NCI-H1105 (cell line): ENCODE measurements at places on chromosomes 11 and 22.

DNA sequence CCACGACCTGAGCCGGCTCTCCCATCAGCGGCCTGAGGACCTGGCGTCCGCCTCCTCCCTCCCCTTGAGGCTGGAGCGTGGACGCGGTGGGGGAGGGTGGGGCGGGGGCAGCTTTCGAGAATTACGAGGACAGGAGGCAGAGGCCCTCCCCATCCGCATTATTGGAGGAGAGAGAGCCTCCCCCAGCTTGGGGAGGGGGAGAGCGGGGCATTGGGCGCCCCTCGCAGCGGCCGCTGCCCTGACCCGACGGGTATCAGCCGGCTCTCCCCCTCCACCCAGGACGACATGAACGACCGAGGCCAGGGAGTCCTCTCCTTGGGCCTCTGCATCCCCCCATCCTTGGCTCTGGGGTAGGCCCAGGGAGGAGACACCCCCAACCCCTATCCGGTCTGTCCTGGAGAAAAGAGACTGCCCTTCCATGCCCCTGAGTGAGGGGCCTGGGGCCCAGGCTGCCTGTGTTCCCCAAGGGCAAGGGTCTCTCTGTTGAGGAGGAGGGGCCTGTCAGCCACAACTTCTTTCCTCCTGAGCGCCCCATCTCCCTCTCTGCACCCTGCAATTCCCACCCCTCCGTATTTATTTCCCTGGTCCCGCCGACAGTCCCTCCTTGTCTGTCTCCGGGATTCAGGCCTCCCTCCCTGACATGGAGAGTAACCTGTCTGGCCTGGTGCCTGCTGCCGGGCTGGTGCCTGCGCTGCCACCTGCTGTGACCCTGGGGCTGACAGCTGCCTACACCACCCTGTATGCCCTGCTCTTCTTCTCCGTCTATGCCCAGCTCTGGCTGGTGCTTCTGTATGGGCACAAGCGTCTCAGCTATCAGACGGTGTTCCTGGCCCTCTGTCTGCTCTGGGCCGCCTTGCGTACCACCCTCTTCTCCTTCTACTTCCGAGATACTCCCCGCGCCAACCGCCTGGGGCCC, 495 bp downstream of the GPR137 start:
- peak; percentile 24 for DNase-seq

GRCh38 chr22:17955590-17956379, 68.6 kb downstream of the MICAL3 start:
- DNase-seq: no peak

- peak; percentile 57 for DNase-seq
Measured at GRCh38 chr22:33325232-33326004, 267.2 kb upstream of the SYN3 start.

GRCh38 chr11:112366777-112367176, 106.1 kb upstream of the PLET1 start:
- DNase-seq: no peak

DNA sequence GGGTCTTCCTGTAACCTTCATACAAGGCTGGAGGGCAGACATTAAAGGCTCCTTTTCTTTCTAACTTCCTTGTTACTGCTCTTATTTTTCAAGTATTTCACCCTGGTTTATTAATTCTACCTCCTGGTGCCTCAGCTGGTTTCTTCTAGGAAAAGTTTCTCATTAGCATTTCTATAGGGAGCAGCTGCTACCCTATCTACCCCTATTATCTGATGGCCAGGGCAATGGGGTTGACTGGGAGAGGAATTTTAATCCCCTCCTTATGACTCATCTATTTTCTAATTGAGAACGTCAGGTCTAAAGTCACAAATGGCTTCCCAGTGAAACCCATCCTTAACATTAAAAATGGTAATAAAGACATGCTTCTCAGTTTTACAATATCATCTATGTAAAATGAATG, 5.0 kb downstream of the MAP6 start:
- DNase-seq: no peak

DNA sequence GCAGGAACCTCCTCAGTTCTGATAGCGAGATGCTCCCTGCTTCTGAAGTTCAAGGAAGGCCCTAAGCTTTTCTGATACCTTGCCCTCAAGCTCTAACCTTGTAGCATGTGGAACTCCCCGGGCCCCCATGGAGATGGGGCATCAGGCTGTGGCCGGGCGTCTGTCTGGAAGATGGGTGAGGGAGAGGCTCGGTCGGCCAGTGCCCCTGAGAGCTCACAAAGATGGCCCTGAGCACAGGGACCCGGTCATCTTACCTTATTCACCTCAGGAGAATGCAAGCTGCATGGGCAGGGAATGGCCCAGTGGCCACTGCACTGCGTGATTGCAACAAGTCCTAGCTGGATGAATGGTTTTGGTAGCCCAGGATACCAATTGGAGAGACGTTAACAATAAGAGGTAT, 830.3 kb downstream of the TBC1D22A start:
- DNase-seq: no peak

- DNase-seq: no peak
Measured at GRCh38 chr11:124716591-124716990, 23.2 kb upstream of the NRGN start.

DNA sequence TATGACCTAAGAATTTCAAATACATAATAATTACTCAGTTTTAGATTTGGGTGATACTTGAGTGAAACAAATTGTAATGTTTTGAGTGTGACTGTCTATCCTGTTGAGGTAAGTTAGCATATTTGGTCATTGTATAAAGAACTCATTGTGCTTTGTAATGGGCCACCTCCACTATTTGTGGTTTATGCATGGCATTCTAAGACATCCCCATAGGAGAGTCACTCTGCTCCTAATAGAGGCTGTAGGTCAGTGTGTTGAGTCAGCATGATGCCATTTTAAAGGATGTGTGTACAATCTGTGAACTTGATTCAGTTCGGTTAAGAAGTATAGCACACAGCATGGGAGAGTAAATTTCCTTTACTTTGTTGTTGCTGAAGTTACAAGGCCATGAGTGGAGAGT, 1112.4 kb downstream of the JRKL start:
- no peak for DNase-seq

- DNase-seq: no peak
Measured at GRCh38 chr22:35377735-35378134, 3.2 kb upstream of the HMOX1 start.

DNA sequence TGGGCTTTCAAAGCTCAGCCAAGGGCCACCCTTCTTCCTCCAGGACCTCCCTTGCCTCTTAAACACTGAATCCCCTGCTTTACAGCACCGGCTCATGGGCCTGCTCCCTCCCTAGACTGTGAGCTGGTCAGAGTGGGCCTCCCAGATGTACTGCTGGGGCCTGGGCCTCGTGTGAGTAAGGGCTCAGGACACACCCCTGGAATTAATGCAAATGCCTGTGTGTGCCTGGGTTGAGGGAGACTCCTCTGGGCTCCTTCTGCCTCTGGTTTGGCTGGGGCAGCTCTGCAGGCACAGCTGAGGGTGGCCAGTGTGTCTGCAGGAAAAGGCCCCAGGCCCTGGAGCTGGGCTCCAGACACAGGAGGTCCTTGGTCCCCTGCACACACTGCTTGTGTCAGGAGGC, 24.2 kb downstream of the ALX4 start:
- DNase-seq: no peak

GRCh38 chr11:83427501-83427900, 141.3 kb upstream of the CCDC90B start:
- no peak for DNase-seq
